LoVo (cell line): ENCODE measurements at places on chromosomes 3 and 15.

GRCh38 chr3:38542401-38543298 is 46.5 kb downstream of the EXOG start:
- no peak for DNase-seq

DNA sequence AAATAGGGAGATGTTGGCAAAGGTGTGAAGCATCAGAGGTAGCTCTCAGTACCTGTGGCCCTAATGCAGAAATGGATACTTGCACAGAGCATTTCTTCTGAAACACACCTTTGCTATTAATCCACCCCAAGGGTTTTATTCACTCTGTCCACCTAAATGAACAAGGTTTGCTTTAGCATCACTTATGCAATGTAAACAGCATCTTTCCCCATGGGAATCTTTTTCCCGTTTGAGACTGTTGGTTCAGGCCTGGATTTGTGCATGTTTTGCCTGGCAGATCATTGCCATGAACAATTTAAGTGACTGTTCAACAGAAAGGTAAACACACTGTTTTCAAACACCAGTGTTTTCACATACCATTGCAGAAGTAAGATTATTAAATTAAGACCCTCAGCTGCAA is 508.3 kb downstream of the SOX2 start:
- DNase-seq: no peak

DNA sequence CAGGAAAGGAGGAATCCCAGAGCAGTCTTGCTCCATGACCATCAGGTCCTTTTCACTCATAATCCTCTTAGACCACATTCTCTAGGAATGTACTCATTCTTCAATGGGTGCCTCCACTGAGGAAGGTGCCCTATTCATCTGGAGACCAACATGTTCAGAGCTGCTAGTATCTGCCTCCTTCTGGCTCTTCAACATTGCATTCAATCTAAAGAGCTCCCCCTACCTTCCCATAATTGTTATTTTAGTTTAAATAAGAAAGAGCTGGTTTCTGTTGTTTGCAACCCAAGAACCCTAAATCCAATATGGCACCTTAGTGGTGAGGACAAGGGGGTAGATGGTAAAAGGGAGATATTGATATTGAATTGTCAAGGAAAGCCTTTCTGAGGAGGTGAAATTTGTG is 67.6 kb downstream of the SCN11A start:
- DNase-seq: no peak

GRCh38 chr3:141243271-141243707 is 11.7 kb downstream of the PXYLP1 start:
- DNase-seq: no peak
